NCI-H1105 (cell line): ENCODE measurements at places on chromosomes 5 and 9.
A peak's percentile ranks its signal among the peaks of the same experiment; 100 is the strongest.

GRCh38 chr9:104970271-104970987 is 42.5 kb upstream of the ABCA1 start:
- no peak for DNase-seq

- no peak for DNase-seq
Measured at GRCh38 chr5:91058575-91058974, 324.5 kb downstream of the ARRDC3 start.

- no peak for DNase-seq
Measured at GRCh38 chr5:54234304-54234933, 76.0 kb downstream of the ARL15 start.

- DNase-seq: peak; percentile 97
Measured at GRCh38 chr9:125143377-125144090, at the start of gene SCAI. SCAI (minus strand) TSS chr9:125143528; CDS start chr9:125143437, 91 bp downstream.
